Stomach (tissue), 19 donors: ENCODE measurements at places on chromosomes 5 and 9. TPM values are rescaled to one million over a fixed set of nuclear protein-coding genes. Genes with fewer than 3 reads are reported as not detected.
A peak's percentile ranks its signal among the peaks of the same experiment; 100 is the strongest.

Gene NR2F1
- 20.4 TPM for total RNA-seq

Gene GDA
- not detected for total RNA-seq

Gene PCDHA6
- total RNA-seq = not detected

GRCh38 chr9:136707849-136708517 lies 4.4 kb upstream of the DIPK1B start:
- DNase-seq = no peak
- peaks cover 14% of the 10 kb centered on the region for H3K4me1 ChIP-seq
- peaks cover 6% of the 10 kb centered on the region for H3K27me3 ChIP-seq
- H3K36me3 ChIP-seq = no peaks in the 10 kb centered on the region

DNA sequence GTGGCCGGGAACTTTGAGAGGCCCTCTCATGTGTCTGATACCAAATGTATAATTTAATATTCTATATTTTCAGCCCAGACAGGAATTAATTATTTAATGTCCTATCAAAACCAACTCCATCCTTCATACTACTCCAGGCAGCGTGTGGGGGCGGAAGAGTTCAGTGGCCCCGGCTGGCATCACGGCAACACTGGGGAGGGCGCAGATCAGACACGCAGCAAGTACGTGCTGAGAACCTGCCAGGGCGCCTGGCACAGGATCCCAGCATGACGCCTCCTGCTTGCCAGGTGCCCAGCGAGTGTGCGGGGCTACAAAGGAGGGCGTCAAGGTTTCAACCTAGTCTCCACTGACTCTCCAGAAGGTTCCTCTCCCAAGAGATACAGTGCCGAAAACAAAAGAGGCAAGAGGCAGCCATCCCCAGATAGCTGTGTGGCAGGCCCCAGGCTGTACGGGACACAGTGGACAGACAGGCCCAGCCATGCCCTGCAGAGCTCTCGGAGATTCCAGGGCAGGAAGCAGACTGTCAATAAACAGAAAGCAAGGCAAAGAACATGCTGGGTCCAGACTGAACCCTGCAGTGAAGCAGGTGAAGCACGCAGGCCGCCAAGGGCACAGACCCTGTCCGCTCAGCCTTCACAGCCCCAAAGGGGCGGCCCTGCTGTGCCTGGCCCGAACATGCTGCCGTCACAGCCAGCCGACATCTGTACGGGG lies 110.3 kb downstream of the VAV2 start:
- no peak overlapping the region for H3K4me3 ChIP-seq
- no peak overlapping the region for H3K27ac ChIP-seq
- DNase-seq = no peak
- no peaks in the 10 kb centered on the region for H3K36me3 ChIP-seq

- no peak overlapping the region for H3K4me3 ChIP-seq
- no peaks in the 10 kb centered on the region for H3K27me3 ChIP-seq
- DNase-seq = no peak
- H3K36me3 ChIP-seq = peaks cover 39% of the 10 kb centered on the region
Measured at GRCh38 chr5:151202381-151203139, 21.3 kb downstream of the CCDC69 start.

GRCh38 chr5:131536211-131536826 lies 98.7 kb downstream of the RAPGEF6 start:
- H3K4me1 ChIP-seq = peaks cover 26% of the 10 kb centered on the region
- no peak overlapping the region for H3K27ac ChIP-seq
- H3K4me3 ChIP-seq = no peak overlapping the region
- no peaks in the 10 kb centered on the region for H3K36me3 ChIP-seq
- DNase-seq = no peak

DNA sequence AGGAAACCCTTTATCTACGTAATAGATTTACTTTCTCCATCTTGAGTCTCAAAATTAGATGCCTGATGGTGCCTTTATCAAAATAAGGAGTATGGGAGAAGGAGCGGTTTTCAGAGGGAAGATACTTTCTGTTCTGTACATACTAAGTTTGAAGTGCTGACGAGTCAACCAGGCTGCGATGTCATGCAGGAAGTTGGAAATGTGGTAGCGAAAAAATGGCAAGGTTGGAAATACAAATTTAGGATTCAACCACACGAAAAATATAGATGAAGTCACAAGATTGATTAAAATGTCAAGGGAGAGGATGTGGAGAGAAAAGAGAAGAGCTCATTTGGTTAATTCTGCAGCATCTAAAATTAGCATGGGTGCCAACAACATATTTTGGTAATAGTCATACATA lies 129.5 kb downstream of the FOXD1 start:
- no peak overlapping the region for H3K27ac ChIP-seq
- H3K4me3 ChIP-seq = no peak overlapping the region
- H3K4me1 ChIP-seq = no peaks in the 10 kb centered on the region

- H3K36me3 ChIP-seq = no peaks in the 10 kb centered on the region
- H3K27ac ChIP-seq = peak overlapping the region; percentile 94
- H3K4me1 ChIP-seq = peaks cover 8% of the 10 kb centered on the region
- peak overlapping the region; percentile 76 for H3K4me3 ChIP-seq
- peak; percentile 29 for DNase-seq
Measured at GRCh38 chr5:127031147-127031862, 947 bp upstream of the MARCHF3 start.

- no peaks in the 10 kb centered on the region for H3K36me3 ChIP-seq
- peak; percentile 8 for DNase-seq
- no peaks in the 10 kb centered on the region for H3K27me3 ChIP-seq
- no peak overlapping the region for H3K4me3 ChIP-seq
- no peak overlapping the region for H3K27ac ChIP-seq
- H3K4me1 ChIP-seq = no peaks in the 10 kb centered on the region
Measured at GRCh38 chr5:170132269-170132975, 26.7 kb downstream of the FOXI1 start.

- no peaks in the 10 kb centered on the region for H3K4me1 ChIP-seq
- H3K27ac ChIP-seq = no peak overlapping the region
- no peak for DNase-seq
- no peak overlapping the region for H3K4me3 ChIP-seq
- no peaks in the 10 kb centered on the region for H3K27me3 ChIP-seq
- no peaks in the 10 kb centered on the region for H3K36me3 ChIP-seq
Measured at GRCh38 chr5:38023799-38024198, 184.0 kb upstream of the GDNF start.

- no peaks in the 10 kb centered on the region for H3K36me3 ChIP-seq
- no peak for DNase-seq
- H3K4me1 ChIP-seq = no peaks in the 10 kb centered on the region
- no peak overlapping the region for H3K4me3 ChIP-seq
- H3K27me3 ChIP-seq = no peaks in the 10 kb centered on the region
Measured at GRCh38 chr5:68504306-68504705, 288.8 kb downstream of the PIK3R1 start.

GRCh38 chr5:81019748-81020147 lies 59.6 kb downstream of the RASGRF2 start:
- DNase-seq = no peak
- no peaks in the 10 kb centered on the region for H3K27me3 ChIP-seq
- no peaks in the 10 kb centered on the region for H3K36me3 ChIP-seq
- H3K4me1 ChIP-seq = no peaks in the 10 kb centered on the region

DNA sequence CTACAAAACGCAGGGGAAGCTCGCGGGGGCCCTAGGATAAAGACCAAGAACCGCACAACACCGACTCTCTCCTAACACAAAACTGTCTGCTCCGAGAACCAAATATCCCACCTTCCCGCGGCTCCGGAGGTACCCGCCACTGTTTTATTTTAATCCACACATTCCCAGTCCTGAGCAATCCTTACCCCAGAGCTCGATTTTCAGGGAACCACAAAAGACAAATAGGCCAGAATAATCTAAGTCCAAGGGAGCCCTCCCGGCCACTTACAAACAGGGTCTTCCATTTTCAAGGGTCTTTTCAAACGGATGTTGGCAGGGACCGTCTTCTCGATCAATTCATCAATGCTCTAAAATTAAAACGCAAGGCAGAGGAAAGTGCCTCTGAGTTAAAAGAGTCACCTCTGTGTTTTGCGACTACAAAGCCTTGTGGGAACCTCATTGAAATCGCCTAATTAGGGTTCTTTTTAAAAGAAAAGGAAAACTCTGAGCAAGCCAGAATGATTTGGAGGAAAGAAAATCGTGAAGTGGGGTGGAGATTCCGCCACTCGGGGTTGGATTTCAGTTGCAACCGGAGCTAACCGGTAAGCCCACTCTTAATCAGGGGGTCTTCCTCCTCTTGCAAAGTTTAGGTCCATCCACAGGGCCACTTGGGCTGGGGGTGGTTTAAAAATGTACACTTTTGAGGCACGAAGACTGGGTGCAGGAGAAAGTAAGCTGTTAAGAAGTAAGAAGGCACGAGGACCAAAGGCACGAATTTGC lies 1.0 kb downstream of the GLDC start:
- no peaks in the 10 kb centered on the region for H3K36me3 ChIP-seq
- peaks cover 24% of the 10 kb centered on the region for H3K4me1 ChIP-seq
- H3K27ac ChIP-seq = no peak overlapping the region
- peak overlapping the region; percentile 49 for H3K4me3 ChIP-seq
- peaks cover 5% of the 10 kb centered on the region for H3K27me3 ChIP-seq
- no peak for DNase-seq

DNA sequence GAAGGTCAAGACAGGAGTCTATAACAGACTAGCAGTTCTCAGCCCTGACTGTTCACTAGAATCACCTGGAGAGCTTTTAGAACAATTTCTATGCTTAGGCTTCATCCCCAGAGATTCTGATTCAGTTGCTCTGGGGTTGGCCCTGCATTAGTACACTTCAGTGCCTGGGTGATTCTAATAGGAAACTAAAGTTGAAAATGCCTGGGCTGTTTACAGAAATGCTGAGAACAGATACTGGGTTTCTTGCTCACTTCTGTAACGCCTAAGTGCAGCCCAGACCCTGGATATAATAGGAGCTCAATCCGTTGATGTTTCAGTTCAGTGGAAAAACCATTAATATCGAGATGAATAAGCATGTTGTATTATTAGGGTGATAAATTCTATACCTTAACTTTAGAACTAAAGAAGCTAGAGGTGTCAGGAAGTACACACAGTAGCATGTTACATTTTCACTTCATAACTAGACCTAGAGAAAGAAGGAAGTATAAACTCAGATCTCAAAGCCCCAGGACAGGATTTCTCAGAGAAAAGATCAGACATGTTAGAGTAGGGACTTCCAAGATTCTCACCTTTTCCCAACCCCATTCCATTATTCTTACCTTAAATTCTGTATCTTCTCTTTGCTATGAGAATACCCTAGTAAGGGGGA lies 20.4 kb downstream of the HAVCR2 start:
- no peak for DNase-seq
- H3K27ac ChIP-seq = no peak overlapping the region
- no peaks in the 10 kb centered on the region for H3K27me3 ChIP-seq
- H3K4me3 ChIP-seq = no peak overlapping the region
- H3K4me1 ChIP-seq = no peaks in the 10 kb centered on the region

DNA sequence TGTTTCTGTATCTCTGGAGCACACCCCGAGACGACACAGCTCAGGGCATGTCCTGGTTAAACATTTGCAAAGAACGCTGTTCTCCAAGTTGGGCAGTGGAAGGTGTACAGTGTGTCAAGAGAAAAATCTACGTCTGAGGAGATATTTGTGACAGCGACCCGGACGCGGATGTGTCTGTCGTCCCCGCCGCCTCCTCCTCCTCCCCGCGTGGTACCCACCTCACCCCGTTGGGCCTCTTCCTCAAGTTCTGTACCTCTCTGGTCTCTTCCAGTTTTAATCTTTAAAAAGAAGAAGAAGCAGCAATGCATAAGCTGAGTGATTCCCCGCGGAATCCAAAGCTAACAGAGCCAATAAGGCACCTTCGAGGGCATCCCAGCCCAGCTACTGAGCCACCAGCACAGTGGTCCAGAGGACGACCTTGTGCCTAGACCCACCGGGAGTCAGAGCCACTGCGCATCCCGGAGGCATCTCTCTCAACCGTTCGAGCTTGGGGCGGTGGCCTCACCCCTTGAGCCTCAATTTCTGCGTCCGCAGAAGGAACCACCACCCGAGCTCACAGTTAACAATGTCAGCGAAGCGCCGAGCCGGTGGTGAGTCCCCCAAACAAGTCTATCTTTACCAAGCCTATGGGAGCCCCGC lies 467 bp downstream of the C9orf78 start:
- no peaks in the 10 kb centered on the region for H3K27me3 ChIP-seq
- no peak for DNase-seq
- peaks cover 39% of the 10 kb centered on the region for H3K36me3 ChIP-seq
- peak overlapping the region; percentile 93 for H3K27ac ChIP-seq
- peaks cover 54% of the 10 kb centered on the region for H3K4me1 ChIP-seq
